ENCODE measurements at places on chromosomes 11 and 22.

DNA sequence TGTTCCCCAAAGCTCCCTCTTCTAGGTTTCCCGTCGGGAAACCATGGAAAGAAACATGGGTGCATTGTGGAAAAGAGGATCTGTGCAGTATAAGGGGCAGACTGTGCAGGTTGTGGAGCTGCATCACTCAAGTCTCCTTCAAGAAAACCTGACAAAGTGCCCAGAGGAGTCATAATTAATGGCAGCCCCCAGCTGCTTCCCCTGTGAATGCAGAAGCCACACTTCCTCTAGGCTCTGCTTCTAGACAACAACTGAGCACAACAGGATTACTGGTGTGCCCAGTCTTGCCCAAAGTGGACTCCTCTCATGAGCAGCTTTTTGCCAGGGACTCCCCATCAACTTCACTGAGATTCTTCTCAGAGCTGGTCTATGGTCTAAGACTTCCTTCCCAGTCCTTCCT is 42.6 kb upstream of the SCUBE2 start:
- DNase-seq, result no peak

- no peak for DNase-seq
Measured at GRCh38 chr11:16960250-16960649, 54.0 kb downstream of the PLEKHA7 start.

GRCh38 chr11:86183694-86184093 is 60.9 kb upstream of the EED start:
- DNase-seq, result peak; percentile 43

DNA sequence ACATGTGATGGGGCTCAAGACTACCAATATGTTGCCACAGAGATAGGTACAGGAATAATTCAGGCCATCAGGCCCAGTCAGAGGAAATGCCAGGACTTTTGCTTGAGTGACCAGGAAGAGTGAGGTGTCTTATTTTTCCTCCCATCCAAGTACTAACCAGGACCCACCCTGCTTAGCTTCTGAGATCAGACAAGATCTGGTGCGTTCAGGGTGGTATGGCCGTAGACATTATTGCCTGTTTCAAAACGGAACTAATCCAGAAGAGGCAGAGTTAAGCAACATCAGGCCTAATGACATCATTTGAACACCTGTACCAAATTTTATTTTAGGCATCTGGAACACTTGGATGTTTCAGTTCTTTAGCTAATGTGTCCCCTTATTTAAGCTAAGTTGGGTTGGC is 205.5 kb upstream of the POU2AF2 start:
- no peak for DNase-seq

DNA sequence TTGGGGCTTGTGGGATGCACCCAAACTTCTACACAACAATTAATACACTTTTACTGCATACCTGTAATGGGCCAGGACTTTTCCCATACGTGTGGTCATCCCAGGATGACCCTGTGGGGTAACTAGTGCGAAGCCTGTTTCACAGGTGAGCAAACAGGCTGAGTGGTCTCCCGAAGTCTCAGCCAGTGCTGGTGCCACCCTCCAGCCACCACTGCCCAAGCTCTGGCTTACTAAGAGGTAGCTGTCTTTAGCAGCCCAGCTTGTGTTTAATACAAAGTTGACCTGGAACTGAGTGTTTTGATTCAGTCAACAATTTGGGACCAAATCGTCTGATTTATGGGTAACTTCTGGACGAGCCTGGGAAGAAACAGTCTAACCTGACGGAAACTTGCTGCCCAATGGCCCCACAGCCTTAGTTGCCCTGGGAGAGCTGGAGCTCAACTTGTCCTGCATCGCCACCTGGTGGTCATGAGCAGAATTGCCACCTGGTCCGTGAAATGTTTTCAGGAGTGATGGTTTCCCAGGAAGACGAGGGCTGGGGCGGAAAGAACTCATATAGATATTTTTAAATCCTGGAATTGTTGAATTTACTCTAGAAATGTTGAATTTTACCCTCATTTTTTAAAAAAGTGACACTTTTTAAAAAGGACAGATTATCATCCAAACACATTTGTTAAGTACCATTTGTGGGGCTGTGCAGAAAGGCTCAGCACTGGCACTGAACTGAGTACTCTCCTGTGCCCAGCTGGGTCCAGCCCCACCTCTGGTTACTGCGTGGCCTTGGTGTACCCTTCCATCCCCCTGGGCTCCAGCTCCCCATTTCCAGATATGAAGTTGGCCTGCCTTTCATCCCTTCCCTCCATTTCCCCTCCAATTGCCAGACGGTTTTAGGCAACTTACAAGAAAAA is 95.5 kb upstream of the PARVA start:
- peak; percentile 82 for DNase-seq

- no peak for DNase-seq
Measured at GRCh38 chr11:79287952-79288351, 152.9 kb downstream of the TENM4 start.

DNA sequence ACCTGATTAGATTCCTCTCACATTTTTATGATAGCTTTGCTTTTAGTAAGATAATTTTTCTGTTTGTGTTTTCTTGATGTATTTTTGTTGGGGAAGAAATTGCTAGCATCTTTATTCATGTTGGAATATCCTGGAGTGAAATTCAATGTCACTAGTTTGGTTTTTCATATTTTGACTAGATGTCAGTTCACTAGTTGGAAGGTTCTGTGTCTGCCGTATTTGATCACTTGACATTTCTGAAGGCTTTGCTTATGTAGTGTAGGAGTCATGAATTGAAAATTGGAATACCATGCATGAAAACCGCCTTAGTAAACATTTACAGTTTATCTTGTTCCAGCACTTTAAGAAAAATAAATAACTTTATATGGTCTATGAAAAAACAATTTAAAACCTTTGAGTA is 348.4 kb downstream of the AASDHPPT start:
- DNase-seq, result no peak

DNA sequence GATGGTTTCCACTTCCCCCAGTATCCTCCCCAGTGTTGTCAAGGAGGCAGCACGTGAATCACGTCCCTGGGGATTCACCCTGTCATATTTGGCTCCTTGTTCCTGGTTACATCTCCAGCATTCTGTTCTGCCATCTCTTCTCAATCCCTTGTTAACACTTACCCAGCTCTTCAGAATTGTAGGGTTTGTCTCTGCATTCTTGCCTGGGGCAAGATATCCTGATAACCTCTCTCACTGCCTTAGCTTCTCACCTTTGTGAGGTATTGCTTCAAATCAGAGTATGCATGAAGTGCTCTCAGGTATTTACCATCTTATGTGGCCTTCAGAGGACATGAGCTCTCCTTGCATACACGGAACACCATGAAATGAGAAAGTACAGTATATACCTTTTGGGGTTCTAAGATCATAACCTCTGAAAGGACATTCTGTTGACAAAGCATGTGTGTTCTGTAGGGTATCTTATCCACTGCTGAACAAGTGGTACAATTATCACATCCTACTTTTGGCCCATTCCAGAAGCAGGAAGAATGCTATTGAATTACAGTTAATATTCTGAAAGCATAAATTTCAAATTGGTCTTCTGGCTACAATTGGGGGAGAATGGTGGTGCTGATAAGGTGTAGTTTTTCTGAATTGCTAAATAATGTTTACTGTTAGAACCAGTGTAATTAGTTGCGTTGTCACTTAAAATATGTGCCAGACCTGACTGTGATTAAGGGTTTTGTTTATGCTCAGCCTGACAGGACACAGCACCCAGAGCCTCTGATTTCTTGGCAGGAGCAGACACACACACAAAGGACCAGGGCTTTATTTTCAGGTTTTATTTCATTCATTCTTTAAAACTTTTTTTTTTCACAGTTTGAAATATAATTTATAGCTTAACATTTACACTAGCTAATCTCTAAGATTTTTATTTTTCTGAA is 32.7 kb downstream of the VSTM5 start:
- peak; percentile 40 for DNase-seq

GRCh38 chr11:64042301-64042700 is 6.6 kb downstream of the FLRT1 start:
- DNase-seq, result no peak

All from fibroblast of skin of back (primary cell).